Smooth muscle cell of bladder (primary cell): ENCODE measurements at places on chromosomes 12 and 14. TPM values are rescaled to one million over a fixed set of nuclear protein-coding genes. Genes with fewer than 3 reads are reported as not detected.

Gene ANG
- total RNA-seq = 5.1 and 10.4 TPM in 2 replicates

Gene COL2A1
- not detected in 2 replicates for total RNA-seq

Gene TRHDE
- 3.5 and 18.3 TPM in 2 replicates for total RNA-seq

Gene INSM2
- total RNA-seq = not detected in 2 replicates

Gene GLS2
- 0.09 TPM in 1 of 2 replicates, not detected in the other for total RNA-seq

Gene APOF
- total RNA-seq = not detected in 2 replicates

Gene MYL2
- not detected in 2 replicates for total RNA-seq

Gene MUCL1
- total RNA-seq = not detected in 2 replicates
